ENCODE measurements at places on chromosomes 1 and 21. TPM values are rescaled to one million over a fixed set of nuclear protein-coding genes. Genes with fewer than 3 reads are reported as not detected.

The VASH2 gene
- 11.6 TPM for total RNA-seq

The LCE1A gene
- total RNA-seq, result 1.7 TPM

The OR2T35 gene
- not detected for total RNA-seq

The C1orf210 gene
- 0.99 TPM for total RNA-seq

The TSPEAR gene
- total RNA-seq, result 4.1 TPM

The SLC44A3 gene
- total RNA-seq, result 1.8 TPM

The KRTAP12-2 gene
- total RNA-seq, result 1.5 TPM

The NUF2 gene
- total RNA-seq, result 11.9 TPM

The FCRL6 gene
- total RNA-seq, result 0.49 TPM

The GREM2 gene
- total RNA-seq, result 5.6 TPM

The CFAP74 gene
- 0.49 TPM for total RNA-seq

The AMY1B gene
- total RNA-seq, result not detected

The LAD1 gene
- total RNA-seq, result 35.7 TPM

The FUCA1 gene
- total RNA-seq, result 20.0 TPM

The NBPF6 gene
- not detected for total RNA-seq

The TEDDM1 gene
- total RNA-seq, result not detected

The KMO gene
- 0.10 TPM for total RNA-seq

The EFNA1 gene
- total RNA-seq, result 45.1 TPM

The FCAMR gene
- not detected for total RNA-seq

The SLC1A7 gene
- not detected for total RNA-seq

The METTL13 gene
- 14.9 TPM for total RNA-seq

The LMX1A gene
- total RNA-seq, result 1.1 TPM

The OR2G6 gene
- not detected for total RNA-seq

The ASPM gene
- 16.6 TPM for total RNA-seq

The RAB7B gene
- total RNA-seq, result 17.2 TPM

The GUCA2B gene
- total RNA-seq, result not detected

The DISP1 gene
- total RNA-seq, result 5.1 TPM

The LDLRAD1 gene
- total RNA-seq, result not detected

The FAM167B gene
- 1.3 TPM for total RNA-seq

The PLA2G2D gene
- not detected for total RNA-seq
